ENCODE measurements at places on chromosomes 4 and X. TPM values are rescaled to one million over a fixed set of nuclear protein-coding genes. Genes with fewer than 3 reads are reported as not detected.
A peak's percentile ranks its signal among the peaks of the same experiment; 100 is the strongest.

- no peak for DNase-seq
- no peak overlapping the region for H3K27ac ChIP-seq
- peaks cover 84% of the 10 kb centered on the region for H3K36me3 ChIP-seq
- no peaks in the 10 kb centered on the region for H3K4me1 ChIP-seq
- H3K27me3 ChIP-seq: no peaks in the 10 kb centered on the region
Measured at GRCh38 chrX:131792356-131792749, 230.7 kb upstream of the STK26 start.

GRCh38 chrX:13180807-13181206 is 136.4 kb upstream of the FAM9C start:
- no peak overlapping the region for H3K4me3 ChIP-seq
- no peak for DNase-seq
- no peaks in the 10 kb centered on the region for H3K4me1 ChIP-seq

DNA sequence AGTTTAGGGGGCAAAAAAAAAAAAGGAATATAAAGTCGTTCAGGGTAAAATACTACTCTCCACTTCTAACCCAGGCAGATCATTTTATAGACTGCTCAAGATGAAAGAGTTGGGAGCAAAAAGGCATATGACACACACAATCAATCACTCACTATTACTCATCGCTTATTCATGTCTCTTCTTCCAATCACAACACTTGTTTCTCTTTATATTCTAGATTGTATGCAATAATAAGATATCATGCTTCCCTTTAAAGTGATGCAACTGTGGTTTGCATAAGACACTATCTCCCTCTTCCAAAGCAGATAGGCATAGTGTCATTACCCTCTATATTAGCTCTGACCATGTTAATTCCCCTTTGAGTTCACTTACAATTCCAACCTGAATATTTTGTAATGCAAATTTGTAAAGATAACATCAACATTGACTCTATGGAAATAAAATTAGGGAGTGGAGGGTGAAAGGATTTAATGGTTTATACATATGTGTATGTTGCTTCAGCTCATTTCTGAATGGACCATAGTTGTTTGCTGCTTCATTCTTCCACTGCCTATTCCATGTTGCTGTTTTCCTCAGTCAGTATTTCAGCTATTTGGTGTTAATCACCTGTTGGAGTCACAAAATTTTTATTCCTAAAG is 154.9 kb upstream of the EPHA5 start:
- H3K4me1 ChIP-seq: no peaks in the 10 kb centered on the region
- no peak overlapping the region for H3K4me3 ChIP-seq
- no peaks in the 10 kb centered on the region for H3K36me3 ChIP-seq
- H3K27ac ChIP-seq: no peak overlapping the region
- no peak for DNase-seq

GRCh38 chr4:88720451-88721428 is 23.1 kb upstream of the NAP1L5 start:
- H3K27ac ChIP-seq: no peak overlapping the region
- no peak overlapping the region for H3K4me3 ChIP-seq
- DNase-seq: peak; percentile 24
- no peaks in the 10 kb centered on the region for H3K36me3 ChIP-seq

- H3K27me3 ChIP-seq: peaks cover 60% of the 10 kb centered on the region
- peaks cover 3% of the 10 kb centered on the region for H3K4me1 ChIP-seq
- peak; percentile 55 for DNase-seq
- no peak overlapping the region for H3K27ac ChIP-seq
- H3K4me3 ChIP-seq: peak overlapping the region; percentile 86
Measured at GRCh38 chr4:184825141-184825895, 450 bp downstream of the ACSL1 start.

GRCh38 chr4:70531981-70532380 is 13.6 kb downstream of the AMTN start:
- H3K27ac ChIP-seq: no peak overlapping the region
- H3K4me1 ChIP-seq: no peaks in the 10 kb centered on the region
- no peak for DNase-seq

DNA sequence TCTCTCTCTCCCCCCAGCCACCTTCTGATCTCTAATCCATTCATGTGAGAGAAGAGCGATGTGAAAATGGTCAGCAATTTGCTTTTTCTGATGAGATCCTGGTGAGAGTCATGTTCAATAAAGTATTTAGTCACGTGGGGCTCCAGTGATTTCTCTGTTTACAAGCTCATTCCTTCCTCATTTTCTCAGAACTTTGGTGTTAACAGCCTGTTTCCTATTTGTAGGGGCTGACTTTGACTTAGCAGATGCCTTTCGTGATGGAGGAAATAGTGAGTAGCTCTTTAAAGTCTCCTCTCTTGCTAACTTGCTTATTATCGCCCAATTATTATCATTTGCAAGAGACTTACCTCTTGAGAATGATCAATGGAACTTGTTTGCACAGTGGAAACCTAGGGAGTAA is 72.6 kb upstream of the CD99 start:
- H3K27ac ChIP-seq: no peak overlapping the region
- H3K4me3 ChIP-seq: no peak overlapping the region

DNA sequence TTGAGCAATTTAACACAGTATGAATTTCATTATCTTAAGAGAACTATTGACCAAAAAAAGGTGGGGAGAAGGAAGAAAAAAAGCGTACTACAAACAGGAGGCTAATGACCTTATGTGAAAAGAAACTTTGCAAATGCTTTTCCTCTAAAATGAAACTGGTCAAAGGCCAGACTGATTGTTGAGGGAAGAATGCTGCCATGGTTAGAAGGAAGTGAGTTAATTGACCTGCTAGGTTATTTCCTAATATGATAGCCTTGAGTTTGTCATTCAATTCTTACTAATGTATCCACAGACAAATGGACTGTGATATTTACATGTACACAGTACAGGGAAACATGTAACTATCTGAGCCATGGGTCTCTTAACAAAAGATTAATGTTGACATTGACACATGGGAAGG is 132.8 kb downstream of the PCDH19 start:
- no peaks in the 10 kb centered on the region for H3K27me3 ChIP-seq
- no peak overlapping the region for H3K4me3 ChIP-seq
- H3K4me1 ChIP-seq: no peaks in the 10 kb centered on the region
- no peak for DNase-seq
- no peak overlapping the region for H3K27ac ChIP-seq

GRCh38 chr4:89829470-89830138 is 7.4 kb downstream of the SNCA start:
- H3K4me3 ChIP-seq: no peak overlapping the region
- H3K4me1 ChIP-seq: no peaks in the 10 kb centered on the region
- no peak for DNase-seq
- H3K27me3 ChIP-seq: peaks cover 2% of the 10 kb centered on the region
- H3K36me3 ChIP-seq: no peaks in the 10 kb centered on the region

GRCh38 chr4:53590187-53590586 is 1.1 kb downstream of the LNX1 start:
- no peak for DNase-seq
- no peak overlapping the region for H3K27ac ChIP-seq
- H3K27me3 ChIP-seq: no peaks in the 10 kb centered on the region
- H3K4me3 ChIP-seq: no peak overlapping the region
- no peaks in the 10 kb centered on the region for H3K36me3 ChIP-seq

DNA sequence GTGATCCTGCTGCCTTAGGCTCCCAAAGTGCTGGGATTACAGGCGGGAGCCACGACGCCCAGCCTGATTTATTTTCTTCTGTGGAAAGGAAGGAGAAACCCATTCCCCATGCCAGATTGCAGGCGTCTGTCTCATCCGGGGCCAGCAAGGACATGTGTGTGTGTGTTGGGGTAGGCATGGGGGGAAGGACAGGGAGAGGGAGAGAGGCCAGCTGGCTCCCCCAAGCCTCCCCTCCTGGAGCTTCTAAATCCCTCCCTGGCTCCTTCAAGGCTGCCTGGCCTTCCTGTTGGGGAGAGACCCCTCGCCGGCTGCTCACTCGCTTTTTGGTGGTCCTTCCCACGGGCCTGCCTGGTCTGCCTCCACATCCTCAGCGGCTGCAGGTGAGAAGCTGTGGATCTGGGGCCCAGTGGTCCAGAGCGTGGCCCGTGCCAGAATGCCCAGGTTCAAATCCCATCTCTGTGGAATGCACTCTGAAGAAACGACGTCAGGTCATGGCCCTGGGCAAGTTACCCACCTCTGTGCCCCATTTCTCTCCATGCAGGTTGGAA is 1.3 kb upstream of the PLXNB3 start:
- no peak overlapping the region for H3K27ac ChIP-seq
- H3K4me3 ChIP-seq: no peak overlapping the region
- no peaks in the 10 kb centered on the region for H3K4me1 ChIP-seq
- no peaks in the 10 kb centered on the region for H3K36me3 ChIP-seq
- DNase-seq: peak; percentile 26

- DNase-seq: peak; percentile 41
- no peak overlapping the region for H3K4me3 ChIP-seq
- no peaks in the 10 kb centered on the region for H3K4me1 ChIP-seq
- H3K27me3 ChIP-seq: no peaks in the 10 kb centered on the region
- H3K27ac ChIP-seq: no peak overlapping the region
Measured at GRCh38 chrX:69320116-69320515, 154.9 kb upstream of the PJA1 start.

GRCh38 chr4:124913237-124913636 is 200.7 kb upstream of the ANKRD50 start:
- H3K36me3 ChIP-seq: no peaks in the 10 kb centered on the region
- H3K4me3 ChIP-seq: no peak overlapping the region
- no peak overlapping the region for H3K27ac ChIP-seq

DNA sequence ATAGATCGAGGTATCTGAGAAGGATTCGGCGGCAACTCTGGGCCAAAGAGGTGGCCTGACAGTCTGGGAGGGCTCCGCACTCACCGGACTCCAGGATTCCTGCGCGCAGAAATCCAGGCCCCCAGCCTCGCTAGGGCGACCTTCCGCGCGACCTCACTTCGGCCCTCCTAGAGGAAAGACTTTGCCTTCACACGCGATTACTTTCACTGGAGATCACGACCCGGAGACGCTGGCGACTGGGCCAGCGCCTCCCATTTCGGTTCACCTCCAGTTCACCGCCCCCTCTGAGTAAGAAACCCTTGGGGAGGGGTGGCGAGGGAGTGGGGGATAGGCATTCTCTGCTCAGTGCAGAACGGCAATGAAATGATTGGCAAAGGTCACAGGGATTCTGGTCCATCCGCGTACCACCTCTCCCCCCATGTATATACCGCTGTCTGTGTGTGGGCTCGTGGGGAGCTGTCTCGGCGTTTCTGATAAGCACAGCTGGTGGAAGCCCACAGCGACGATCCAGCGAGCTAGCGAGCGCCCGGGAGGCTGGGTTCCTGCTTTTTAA is 2.5 kb downstream of the POU3F4 start:
- no peaks in the 10 kb centered on the region for H3K4me1 ChIP-seq
- peak overlapping the region; percentile 72 for H3K4me3 ChIP-seq
- peaks cover 67% of the 10 kb centered on the region for H3K27me3 ChIP-seq
- no peak overlapping the region for H3K27ac ChIP-seq
- no peaks in the 10 kb centered on the region for H3K36me3 ChIP-seq
- peak; percentile 65 for DNase-seq

DNA sequence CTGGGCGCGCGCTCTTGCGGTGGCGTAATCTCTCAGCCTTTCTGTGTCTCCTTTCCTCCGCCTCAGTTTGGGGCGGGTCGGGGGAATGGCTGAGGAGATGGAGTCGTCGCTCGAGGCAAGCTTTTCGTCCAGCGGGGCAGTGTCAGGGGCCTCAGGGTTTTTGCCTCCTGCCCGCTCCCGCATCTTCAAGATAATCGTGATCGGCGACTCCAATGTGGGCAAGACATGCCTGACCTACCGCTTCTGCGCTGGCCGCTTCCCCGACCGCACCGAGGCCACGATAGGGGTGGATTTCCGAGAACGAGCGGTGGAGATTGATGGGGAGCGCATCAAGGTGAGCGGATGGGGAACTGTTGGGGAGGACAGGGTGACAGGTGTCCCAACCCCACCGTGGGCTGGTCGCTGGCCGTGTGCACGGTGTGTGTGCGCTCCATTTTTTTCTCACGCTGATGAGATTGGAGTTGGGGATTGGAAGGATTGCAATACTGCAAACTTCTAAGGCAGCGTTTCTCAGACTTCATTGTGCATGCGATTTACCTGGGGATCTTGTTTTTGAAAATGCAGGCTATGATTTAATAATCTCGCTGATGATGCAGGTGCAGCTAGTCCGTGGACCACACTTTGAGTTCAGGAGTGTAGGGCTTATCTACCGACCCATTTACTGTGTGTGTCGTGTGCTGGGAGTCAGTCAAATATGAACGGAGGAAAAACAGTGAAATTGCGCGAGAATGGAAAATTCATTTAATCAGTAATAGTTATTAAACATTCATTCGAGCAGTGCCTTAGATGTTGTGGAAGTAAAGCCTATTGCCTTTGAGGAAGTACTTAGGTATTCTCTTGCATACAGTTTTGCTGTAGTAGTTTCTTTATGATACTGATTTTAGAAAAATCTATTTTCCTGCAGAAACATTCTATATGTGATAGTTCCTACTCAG is at the start of gene RAB33B:
RAB33B (plus strand) TSS at position 11 of the 935 bp plus-strand sequence; CDS start at position 86, 75 bp downstream.
- no peaks in the 10 kb centered on the region for H3K27me3 ChIP-seq
- peak within 1 kb of the TSS; percentile 55 for H3K27ac ChIP-seq
- H3K4me1 ChIP-seq: peaks cover 5% of the 10 kb centered on the region
- peaks cover 6% of the 10 kb centered on the region for H3K36me3 ChIP-seq

DNA sequence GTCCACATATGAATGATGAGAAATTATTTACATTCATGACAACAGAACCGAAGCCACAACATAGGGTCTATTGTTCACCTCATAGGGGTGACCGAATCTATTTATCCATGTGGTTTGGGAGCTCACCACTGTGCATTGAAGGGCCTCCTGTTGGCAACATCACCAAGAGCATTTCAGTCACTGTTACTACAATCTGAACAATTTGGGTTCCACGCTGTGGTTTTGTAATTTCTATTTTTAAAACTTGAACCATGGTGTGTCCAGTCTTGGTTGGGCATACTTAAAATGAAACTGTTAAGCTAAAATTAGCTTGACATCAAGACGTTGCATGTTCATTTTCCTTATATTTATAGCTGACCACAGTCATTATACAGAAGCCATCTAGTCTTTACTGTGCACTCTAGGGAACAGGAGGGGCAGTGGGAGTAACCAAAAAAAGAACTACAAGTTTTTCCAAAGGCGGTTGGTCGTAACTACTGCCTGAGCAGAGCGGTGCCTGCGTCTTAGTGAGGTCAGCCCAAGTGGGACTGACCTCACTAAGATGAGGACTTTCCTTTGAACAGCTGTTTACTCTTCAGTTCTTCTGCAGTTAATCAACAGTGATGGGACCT is 192.1 kb downstream of the SPRY1 start:
- DNase-seq: no peak
- H3K27me3 ChIP-seq: no peaks in the 10 kb centered on the region
- H3K27ac ChIP-seq: no peak overlapping the region

GRCh38 chr4:93896516-93896915 is 68.0 kb downstream of the ATOH1 start:
- peaks cover 4% of the 10 kb centered on the region for H3K4me1 ChIP-seq
- no peak overlapping the region for H3K4me3 ChIP-seq
- H3K27ac ChIP-seq: no peak overlapping the region
- no peak for DNase-seq
- no peaks in the 10 kb centered on the region for H3K36me3 ChIP-seq

DCLK2 gene
- total RNA-seq: 0.20 TPM

PRSS12 gene
- 4.2 TPM for total RNA-seq

OTC gene
- total RNA-seq: not detected

ANXA10 gene
- total RNA-seq: not detected

PLAC1 gene
- total RNA-seq: not detected

CCDC160 gene
- total RNA-seq: 2.9 TPM

ZNF674 gene
- total RNA-seq: 4.4 TPM

STPG2 gene
- total RNA-seq: 0.13 TPM

ZAR1 gene
- total RNA-seq: not detected

PDLIM5 gene
- 149 TPM for total RNA-seq

ARR3 gene
- not detected for total RNA-seq
